ENCODE measurements at places on chromosomes 3 and 15.

- no peak for DNase-seq
These were observed 90.2 kb downstream of the GABRB3 start for GRCh38 chr15:26682598-26683164.

- no peak for DNase-seq
These were observed 12.7 kb upstream of the ACTC1 start for GRCh38 chr15:34808016-34808415.

DNA sequence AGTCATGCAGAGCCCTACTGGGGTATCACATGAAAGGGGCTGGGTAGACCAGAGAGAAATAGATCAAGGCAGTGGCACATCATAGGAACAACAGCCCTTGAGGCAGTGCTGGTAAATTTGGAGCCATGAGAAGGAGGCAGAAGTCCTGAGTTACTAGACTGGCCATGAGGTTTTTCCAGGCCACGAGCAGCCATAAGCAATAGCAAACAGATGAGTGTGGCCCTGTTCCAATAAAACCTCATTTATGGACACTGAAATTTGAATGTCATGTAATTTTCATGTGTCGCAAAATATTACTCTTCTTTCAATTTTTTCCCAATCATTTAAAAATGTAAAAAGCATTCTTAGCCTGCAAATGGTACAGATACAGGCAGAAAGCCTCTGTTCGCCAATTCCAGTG, 28.1 kb upstream of the LRRN1 start:
- no peak for DNase-seq

GRCh38 chr15:90956274-90957030, 1.8 kb downstream of the RCCD1 start:
- no peak for DNase-seq

GRCh38 chr15:93088981-93089726, at the start of gene RGMA:
TSS of gene RGMA (minus strand) at chr15:93089211. CDS start at chr15:93088932, 279 bp downstream.
- no peak for DNase-seq

GRCh38 chr3:78258798-78259197, 1218.9 kb downstream of the ROBO2 start:
- DNase-seq = no peak

- peak; percentile 50 for DNase-seq
These were observed 12.4 kb downstream of the OTOL1 start for GRCh38 chr3:161508852-161509477.

- DNase-seq = no peak
These were observed 35.3 kb downstream of the ZPLD1 start for GRCh38 chr3:102470066-102470465.

- DNase-seq = no peak
These were observed 703.1 kb upstream of the CFAP20DC start for GRCh38 chr3:59752925-59753324.

DNA sequence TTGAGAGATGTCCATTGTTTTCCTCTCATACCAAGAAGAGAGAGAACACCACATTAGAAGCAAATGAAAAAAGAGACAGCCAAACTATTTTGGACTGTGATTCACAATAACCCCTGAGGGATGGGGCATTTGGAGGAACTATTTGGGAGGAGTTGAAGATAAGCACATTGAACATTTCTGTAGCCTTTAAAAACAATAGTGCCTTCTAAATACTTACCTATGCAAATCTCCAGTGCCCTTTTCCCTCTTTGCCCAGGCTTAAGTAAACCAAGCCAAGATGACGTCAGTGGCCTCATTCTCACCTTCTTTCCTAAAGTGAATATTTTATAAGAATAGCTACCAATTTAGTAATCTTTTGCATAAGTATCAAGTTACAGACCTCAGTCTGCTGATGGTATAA, 89.7 kb upstream of the COL8A1 start:
- no peak for DNase-seq

- DNase-seq = no peak
These were observed 42.0 kb upstream of the ATP10A start for GRCh38 chr15:25905140-25905539.

DNA sequence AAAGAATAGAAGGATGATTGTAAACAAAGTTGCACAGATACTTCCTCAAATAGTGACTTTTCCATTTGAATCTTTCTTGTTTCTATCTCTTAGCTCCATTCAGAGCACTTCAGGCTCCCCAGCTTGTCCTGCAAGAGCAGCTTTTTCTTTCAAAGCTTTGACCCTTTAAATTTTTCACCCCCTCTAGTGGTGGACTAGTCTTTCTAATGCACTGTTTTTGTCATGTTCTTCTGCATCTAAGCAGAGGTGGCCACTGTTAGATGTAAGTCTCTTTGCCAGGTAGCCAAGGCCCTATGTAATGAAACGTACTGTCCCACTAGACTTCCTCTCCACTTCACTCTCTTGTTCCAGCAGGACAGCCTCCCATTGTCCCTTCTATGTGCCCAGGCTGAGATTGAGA, 74.0 kb upstream of the MANF start:
- peak; percentile 4 for DNase-seq

- DNase-seq = no peak
These were observed 121.5 kb downstream of the DTWD1 start for GRCh38 chr15:49742381-49742780.

DNA sequence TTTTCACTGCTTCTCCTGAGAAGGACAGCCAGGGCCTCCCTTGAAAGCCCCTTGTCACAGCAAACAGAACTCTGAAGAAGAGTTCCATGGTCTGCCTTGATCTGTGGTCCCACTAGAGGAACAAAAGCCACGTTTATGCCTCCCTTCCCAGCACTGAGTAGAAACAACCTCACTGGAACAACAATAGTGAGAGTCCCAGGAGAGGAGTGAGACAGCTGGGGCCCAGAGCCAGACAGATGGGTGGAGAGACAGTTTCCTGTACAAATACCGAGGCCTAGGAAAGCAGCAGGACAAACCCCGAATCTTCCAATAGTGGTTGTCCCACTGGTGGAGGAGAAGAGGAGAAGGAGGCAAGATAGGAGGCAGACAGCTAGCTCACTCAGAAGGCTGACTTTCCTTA, 106.1 kb downstream of the WDR76 start:
- DNase-seq = no peak

GRCh38 chr15:50183112-50183794, 1.3 kb downstream of the SLC27A2 start:
- DNase-seq = peak; percentile 66

DNA sequence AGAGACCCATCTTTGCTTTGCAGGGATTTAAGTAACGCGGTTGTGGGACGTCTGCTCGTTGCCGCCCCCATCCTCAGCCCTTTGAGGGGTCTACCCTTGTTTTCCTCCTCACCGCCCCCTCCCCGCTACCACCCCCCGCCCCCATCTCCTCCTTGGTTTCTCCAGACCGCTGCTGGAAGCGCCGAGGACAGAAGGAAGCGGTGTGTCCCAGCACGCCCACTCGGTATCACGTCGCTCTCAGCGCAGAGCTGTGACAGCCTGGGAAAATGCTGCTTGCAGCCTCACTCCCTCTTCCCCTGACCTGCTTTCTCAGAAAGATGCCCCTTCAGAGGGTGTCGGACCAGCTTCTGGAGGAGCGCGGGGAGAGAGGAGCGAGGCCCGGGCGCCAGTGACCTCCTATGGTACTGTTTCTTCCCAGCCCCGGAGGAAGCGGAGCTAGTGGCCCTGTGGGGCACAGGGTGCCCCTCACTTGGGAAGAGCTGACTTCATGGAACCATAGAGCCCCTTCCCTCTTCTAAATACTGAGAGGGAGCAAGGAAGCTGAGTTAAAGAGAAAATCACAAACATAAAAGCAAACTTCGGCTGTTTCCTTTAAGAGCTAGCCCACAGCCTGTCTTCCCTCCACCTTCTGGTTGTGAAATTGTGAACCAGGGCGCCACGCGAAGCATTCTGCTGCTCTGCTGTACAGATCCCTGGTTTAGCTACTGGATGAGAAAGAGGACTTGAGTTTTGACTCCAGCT, 698 bp downstream of the IL1RAP start:
- peak; percentile 58 for DNase-seq

DNA sequence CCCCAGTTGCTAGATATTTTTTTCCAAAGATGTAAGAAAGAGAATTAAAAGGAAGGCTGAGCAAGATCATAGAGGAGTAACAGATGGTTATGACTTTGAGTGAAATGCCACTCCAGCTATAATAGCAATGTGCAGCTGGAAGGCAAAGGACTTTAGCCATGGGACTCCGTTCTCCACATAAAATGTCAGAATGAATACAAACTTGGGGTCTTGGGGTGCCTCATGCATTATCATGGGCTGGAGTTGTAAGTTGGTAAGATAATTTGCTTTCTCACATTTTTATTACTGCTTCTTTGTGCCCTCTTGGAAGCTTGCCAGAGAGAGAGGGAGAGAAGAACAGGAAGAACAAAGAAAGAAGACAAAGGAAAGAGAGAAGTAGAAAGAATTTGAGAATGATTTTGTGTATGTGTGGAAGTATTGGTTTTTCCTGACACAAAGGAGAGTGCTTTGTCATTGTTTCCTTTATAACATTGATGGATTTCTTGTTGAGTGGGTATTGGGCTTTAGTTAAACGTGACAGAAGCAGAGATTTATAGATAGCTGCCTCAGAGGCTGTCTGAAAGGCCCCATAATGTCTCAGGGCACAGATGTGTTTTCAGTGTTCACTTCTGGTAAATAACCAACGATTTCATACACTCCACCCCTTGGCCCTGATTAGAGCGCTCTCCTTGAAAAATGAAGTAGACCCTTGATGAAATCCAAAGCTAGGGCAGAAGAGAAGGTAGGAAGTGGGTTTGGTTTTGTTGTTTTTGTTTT, 715.3 kb downstream of the NR2F2 start:
- DNase-seq = no peak

DNA sequence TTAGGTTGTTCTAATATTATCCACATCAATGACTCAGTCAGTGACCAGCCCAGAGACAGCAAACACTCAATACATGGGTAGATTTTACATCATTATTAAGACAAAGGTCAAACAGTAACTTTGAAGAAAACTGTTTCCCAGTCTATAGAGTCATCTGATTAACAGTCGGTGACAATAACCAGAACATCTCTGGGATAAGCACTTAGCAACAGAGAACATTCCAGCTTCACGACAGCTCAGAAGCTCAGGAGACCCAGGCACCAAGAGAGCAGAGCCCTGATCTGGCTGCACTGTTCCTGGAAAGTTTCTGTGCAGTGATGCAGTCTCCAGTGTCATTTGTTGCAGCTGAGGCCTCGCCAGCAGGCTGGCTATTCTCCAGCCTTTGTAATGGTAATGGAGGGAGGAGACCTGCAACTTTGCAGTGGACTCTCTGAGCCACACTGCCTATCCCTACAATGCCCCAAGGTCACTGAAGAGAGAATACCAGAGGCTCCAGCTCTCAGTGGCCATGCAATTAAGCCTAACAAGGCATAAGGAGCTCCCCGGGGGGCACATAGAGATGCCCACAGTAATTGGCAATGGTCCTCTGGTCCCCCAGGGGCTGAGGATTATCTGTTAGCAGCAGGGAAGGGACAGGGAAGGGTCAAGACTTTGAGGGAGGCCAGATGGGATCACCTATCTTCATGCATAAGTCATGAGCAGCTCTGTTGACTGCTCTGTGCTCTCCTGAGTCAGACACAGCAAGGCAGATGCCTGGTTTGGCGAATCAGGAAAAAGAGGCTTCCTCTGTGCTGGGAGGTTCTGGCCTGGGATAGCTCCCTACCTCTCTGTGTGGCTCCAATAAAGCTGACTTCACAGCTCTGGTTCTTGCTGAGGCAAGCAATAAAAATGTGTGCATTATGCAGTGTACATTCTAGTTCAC, 163.6 kb downstream of the CTNNB1 start:
- DNase-seq = no peak

GRCh38 chr3:34109846-34110245, 311.4 kb downstream of the PDCD6IP start:
- DNase-seq = no peak

DNA sequence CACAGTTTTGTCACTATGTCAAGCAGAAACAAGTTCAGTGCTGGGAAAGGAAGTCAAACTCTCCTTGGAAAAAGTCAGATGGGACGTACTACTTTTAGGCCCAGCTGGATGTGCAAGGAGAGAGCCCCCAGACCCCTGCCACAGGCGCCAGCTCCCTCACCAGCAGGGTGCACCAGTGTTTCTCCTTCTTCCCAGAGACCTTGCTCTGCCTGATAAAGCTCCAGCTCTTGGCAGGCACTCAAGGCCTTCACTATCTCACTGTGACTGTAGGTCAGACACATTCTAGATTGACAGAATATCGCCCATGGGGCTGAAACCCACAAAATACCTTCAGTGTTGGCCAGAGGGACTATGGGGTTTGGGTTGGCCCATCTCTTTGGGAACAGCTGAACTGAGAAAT, 54.8 kb upstream of the CHRNB4 start:
- peak; percentile 69 for DNase-seq

- peak; percentile 89 for DNase-seq
These were observed 564.0 kb upstream of the TGFBR2 start for GRCh38 chr3:30042274-30042859.

DNA sequence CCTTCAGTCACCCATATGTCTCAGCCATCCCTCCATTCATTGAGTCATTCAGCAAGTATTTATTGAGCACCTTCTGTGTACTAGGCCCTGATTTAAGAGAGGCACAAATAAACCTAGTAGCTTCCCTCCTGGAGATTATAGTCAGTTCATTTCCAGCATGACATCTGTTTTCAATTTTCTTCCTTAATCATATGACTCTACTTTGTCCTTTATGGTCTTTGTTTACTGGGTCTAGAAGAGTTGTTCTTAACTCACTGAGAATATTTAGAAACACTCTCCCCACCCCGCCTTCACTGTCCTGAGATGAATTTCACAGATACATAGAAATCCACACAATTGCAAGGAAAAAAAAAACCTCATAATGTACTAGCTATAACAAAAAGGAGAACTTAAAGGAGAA, 44.8 kb upstream of the ADAMTS9 start:
- DNase-seq = no peak
